Natural killer cell (primary cell): ENCODE measurements at places on chromosomes 5 and 9. TPM values are rescaled to one million over a fixed set of nuclear protein-coding genes. Genes with fewer than 3 reads are reported as not detected.

- DNase-seq, result no peak
Measured at GRCh38 chr5:160291467-160291866, 20.9 kb downstream of the CCNJL start.

DNA sequence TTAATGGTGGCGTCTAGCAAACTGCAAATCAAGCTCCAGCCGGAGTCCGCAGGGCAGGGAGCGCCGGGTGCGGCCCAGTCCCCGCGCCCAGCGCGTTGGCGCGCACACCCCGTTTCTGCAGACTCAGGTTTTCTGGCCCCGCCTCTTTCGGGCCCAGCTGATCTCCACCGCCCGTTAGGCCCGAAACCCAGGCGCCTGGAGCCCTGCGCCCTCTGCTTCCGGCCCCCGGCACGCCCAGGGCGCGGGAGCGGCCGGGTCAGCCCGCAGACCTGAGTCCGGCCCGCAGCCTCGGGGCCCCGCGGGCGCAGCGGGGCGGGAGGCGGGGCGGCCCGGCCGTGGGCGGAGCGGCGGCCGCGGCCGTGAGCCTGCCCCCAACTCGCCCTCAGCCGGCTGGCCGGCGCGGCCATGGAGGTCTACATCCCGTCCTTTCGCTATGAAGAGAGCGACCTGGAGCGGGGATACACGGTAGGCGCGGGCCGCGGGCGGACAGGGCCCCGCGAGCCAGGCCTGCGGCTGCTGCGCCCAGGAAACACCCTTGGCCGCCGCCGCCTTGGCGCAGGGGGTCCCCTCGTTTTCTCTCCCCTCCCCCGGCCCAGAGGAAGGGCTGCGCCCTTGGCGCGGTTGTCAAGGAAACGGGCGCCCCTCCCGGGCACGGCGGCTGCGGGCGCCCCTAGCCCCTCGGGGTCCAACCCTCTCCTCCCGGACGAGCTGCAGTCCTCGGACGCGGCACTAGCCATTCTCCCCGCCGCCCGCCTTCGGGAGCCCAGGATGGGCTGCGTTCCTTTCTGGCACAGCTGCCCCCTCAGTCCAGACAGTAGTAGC, at the start of gene SNX24:
Gene SNX24, plus strand, starts transcription at position 385 of the 822 bp plus-strand sequence. Its CDS starts 21 bp downstream, at position 406.
- peak; percentile 84 for DNase-seq

DNA sequence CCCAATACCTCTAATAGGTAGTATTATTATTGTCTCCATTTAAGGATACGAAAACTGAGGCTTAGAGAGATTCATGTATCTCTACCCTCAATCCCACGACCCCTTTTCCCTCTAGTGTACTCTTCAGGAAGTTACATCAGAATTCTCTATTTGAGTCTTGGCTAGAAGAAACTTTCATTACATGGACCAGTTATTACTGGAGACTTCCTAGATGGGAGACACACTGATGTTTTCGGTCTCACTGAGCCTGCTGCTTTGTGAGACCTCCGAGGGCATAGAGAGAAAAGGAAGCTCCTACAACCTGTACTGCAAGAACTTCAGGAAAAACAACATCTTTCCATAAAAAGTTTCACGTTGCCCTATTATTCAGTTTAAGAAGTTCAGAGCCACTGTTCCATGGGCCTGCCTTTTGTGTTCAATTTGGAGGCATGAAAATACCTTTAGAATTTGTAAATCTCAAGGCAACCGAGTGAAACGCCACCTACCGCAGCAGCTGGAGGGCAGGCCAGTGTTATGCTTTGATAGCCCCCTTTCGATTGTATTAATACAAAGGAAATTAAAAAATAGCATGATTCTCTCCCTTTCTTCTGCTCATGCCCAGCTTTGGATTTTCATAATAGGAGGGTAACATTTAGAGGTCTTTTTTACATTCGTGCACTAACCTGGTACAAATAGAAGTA, 223.3 kb downstream of the EBF1 start:
- no peak for DNase-seq

LVRN gene
- total RNA-seq, result 0.77 TPM

DNA sequence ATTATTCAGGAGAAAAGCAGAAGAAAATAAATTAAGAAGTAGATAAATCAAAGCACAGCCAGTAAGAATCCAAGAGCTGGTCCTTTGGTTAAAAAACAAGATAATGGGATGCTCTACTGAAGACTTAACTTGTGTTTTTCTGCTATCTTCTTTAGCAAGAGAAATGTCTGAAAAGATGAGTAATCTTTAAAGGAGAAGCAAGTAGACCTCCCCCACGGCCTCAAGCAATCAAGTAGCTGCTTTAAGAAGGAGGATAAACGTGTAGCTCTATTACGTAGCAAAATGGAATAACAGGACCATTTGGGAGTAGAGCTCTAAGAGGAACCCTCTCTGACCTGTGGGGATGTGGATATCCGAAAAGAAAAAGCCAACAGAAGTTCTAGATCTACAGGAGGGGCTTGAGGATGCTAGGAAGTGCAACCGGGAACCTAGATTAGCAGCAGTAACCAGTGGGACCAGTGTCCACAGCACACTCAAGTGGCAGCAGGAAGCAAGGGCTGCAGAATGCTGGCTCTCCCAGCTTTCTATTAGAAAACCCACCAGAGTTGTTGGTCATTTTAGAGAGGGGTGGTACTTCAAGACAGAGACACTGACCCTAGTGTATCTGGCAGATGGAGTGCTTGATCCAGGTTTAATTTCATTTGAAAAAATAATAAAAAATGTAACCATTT, 185.4 kb downstream of the GABBR2 start:
- no peak for DNase-seq

MYMK gene
- total RNA-seq, result not detected

- DNase-seq, result no peak
Measured at GRCh38 chr5:138706655-138707480, 46.4 kb upstream of the CTNNA1 start.

DNA sequence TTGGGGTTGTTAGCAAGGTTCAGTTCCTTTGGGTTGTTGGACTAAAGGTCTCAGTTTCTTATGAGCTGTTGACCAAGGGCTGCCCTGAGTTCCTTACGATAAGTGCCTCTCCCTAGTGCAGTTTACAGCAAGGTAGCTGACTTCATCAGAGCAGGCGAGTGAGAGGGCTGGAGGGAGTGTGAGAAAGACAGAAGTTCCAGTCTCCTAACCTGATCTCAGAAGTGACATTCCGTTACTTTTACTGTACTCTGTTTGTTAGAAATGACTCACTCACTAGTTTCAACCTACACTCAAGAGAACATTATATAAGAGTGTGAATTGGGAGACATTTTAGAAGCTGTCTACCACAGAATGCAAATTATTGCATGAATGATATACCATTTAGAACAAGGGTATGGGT, 21.2 kb upstream of the IL31RA start:
- no peak for DNase-seq

DNA sequence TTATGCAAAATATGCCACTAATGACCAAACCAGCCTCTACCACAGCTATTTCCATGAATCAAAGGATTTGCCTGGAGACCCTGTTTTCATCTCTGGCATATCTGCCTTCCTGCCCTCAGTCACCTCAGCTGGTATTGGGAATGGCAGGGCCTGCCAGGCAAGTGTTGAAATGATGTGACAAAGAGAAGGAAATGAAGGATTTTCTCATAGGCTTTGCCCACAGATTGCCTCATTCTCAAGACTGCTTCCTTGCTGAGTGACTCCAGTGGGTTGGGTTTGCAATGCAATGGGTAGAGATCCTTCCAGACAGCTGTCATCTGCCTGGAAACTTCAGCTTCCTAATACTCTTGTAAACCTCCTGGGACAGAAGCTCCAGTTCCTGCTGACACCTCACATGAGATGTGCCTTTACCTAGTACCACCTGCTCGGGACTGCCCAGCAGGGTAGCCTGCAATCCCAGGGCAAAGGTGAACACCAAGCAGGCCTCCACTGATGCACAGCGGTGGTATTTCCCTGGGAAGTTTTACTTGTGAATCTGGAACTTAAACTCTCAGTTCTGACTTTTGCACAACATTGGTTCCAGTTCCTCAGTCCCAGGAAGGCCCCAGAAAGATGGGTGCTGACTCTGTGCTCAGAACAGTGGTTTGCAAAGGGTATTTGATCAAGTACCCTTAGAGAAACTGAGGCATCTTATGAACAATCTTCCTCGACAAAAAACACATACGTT, 64.8 kb upstream of the SLC1A1 start:
- DNase-seq, result no peak

DNA sequence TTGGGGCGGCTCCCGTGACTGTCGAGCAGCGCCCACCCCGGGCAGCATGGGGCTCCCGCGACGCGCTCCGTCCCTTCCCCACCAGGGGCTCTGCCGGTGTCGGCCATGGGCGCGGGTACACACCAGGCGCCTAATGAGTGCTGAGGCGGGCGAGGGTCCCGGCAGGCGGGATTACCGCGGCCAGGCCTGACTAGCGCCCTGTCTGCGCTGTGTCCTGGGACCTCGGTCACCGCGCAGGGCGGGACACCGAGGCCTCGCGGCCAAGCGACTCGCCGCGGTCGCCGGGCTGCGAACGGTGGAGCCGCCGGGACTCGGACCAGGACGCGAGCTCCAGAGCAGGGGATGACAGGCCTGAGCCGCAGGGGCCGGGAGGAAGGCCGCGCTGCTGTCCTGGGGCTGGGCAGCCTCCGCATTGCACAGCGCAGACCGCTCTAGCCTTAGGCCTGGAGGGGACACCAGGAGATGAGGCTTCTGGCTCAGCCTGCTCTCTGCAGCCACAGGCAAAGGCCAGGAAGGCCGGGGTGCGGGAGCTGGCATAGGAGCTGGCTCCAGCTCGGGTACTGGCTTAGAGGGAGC, 14.1 kb downstream of the LCN10 start:
- no peak for DNase-seq

EQTN gene
- not detected for total RNA-seq

DNA sequence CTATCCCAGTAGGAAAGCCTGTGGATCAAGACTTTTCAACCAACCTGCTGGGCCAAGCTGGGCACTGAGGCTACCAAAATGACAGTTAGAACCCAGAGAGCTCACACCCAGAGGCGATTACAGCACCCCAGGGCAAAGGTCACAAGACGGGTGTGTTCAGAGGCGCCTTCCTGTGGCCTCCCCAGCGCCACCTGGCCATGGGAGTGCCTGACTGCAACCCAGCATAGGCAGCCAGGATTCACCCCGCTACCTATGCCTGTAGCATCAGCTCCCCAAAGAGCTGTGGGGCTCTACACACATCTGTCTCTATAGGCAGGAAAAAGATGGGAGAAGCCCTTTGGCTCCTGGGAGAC, 33.5 kb downstream of the PDGFRB start:
- peak; percentile 20 for DNase-seq

DNA sequence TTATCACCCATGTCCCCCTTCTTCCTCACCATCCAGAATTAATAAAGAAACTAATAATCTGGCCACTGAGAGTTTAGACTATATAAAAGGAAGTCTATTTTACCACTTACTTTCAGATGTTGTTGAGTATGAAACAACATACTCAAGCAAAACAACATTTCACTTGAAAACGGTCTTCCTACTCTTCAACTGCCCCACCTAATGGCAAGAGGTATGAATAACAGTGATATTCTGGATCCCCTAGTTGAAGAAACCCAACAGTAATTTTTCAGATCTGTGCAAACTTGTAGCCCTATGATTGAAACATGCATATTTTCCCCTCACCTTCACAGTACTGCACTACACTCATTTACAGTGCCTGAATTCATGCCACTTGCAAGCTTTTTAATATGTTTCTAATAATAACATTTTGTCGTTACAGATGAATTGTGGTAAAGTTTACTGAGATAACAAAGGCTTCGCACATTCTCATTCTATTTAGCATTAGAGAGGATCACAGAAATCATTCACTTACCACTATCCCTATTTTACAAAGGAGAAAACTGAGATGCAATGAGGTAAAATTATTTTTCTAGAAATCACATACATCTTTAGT, 267.9 kb upstream of the PDE4D start:
- DNase-seq, result no peak

DNA sequence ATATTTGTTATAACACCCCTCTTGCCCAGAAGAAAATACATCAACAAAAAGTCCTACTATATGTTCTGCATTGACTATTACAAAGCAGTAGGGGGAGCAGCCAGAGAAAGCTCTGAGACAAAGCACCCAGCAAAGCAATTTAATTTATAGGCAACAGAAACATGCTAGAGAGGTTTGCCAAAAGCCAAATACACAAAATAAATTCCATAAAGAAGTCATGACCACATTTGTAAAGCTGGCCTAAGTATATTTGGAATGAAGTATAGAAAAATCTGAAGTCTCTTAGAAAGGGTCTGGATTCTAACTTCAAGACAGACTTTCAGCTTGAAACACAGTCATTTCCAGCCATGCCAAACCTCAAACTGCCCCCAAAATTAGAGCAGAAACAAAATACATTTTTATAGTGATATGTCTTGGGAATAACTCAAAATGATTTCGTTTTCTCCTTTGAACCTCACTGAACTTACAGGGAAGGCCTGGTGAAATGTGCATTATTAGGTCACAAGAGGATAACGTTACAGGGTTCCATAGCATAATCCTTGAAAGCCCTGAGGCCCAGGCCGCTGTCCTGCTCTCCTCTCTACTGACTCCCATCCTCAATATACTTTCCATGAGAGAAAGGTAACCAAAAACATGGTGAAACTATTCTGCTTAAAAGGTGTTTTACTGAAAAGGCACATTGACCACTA, 451.8 kb downstream of the RAB3C start:
- DNase-seq, result no peak

LCNL1 gene
- total RNA-seq, result 8.2 TPM

UNC5A gene
- not detected for total RNA-seq

- no peak for DNase-seq
Measured at GRCh38 chr9:71620746-71621145, 147.6 kb downstream of the CEMIP2 start.

- no peak for DNase-seq
Measured at GRCh38 chr9:104872656-104873488, 55.1 kb downstream of the ABCA1 start.

PPP3R2 gene
- not detected for total RNA-seq

DNA sequence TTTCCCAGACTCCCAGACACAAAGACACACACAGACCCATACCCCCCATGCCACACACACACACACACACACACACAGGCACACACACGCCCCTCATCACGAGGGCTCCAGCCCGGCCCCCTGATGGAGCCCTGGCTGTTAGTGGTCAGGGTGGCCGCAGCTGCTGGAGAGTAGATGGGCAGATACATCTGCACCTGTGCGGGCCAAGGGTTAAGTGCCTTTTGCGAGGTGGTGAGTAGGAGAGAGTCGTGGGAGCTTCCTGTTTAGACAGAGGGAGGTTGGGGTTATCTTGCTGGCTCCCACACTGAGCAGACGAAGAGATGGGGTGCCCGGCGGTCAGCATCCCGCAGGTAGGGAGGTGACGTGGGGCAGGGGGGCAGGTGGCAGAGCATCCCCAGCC, 8.2 kb downstream of the PRRX2 start:
- DNase-seq, result no peak

DNA sequence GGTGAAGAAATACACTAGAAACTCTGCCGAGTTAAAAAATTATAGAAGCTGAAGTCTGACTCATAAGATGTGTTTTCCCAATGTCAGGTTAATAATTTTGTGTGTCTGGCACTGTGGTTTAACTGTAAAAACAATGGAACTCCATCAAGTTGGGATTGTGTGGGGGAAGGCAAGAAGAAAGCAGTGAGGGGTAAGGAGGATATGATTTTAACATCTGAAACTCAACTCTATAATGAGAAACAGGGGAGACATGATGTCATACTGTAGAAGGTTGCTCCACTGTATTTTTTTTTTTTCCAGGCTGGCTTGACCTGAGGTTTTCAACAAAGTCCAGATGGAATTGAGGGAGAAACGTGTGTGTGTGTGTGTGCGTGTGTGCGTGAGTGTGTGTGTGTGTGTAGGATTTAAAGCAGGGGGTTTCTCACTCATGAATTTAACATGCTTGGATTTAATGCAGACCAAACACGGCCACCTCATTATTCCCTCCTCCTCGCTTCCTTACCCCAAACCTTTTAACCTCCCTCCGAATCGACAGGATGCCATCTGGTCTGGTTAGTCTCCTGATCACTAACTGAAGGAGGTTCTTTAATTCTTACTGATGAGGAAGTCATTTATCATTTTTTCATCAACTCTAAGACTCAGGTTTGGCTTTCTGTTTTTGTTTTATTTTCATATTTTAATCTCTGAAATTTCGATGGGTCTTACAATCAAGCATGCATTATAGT, 140.2 kb upstream of the LPAR1 start:
- DNase-seq, result no peak
